Hematopoietic multipotent progenitor cell (in vitro differentiated cells): ENCODE measurements at places on chromosomes 4 and X.

GRCh38 chr4:123304151-123304964 lies 92.2 kb upstream of the SPRY1 start:
- DNase-seq, result no peak

DNA sequence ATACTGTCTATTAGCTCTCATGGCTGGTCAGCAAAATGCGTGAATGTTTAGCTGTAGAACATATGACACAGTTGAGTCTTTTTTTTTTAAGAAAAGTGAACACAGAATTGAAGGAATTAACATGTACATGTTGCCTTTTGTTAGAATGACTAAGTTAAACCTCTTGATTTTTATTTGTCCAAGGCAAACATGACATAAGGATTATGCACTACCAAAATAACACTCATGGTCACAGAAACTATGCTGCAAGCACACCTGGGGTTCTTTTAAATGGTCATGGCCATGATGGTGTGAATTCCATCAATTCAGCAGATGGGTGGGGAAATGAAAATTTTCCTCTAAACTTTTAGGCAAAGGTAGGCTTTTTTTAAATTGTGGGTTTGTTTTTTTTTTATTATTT lies 80.1 kb upstream of the CXCL13 start:
- DNase-seq, result no peak

- no peak for DNase-seq
These were observed 252.4 kb downstream of the SPOCK3 start for GRCh38 chr4:166981847-166982246.

- DNase-seq, result no peak
These were observed 777.7 kb downstream of the STIM2 start for GRCh38 chr4:27638163-27638915.

GRCh38 chr4:47525154-47525819 lies 40.2 kb downstream of the ATP10D start:
- no peak for DNase-seq

- DNase-seq, result no peak
These were observed 239.1 kb upstream of the NEIL3 start for GRCh38 chr4:177070533-177071058.

DNA sequence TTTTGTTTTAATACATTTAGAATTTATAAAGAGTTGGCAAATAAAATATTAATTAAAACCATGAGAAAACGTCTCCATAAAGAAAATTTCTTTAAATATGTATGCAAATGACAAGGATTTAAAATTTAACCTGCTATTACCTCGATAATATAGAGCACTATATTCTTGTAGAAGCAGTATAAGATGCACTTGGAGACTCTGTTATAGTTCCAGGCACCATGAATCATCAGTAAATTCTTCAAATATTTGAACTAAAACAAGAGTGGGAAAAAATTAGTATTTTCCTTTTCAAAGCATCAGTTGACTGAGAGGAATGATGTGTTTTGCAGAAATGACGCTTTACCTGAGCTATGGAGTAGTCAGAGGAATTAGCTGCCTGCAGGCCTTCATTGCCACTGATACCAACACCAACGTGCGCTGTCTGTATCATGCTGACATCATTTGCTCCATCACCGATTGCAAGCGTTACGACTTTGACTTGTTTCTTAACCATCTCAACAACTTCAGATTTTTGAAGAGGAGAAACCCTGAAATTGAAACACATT lies 67.3 kb downstream of the SHISA3 start:
- DNase-seq, result no peak

DNA sequence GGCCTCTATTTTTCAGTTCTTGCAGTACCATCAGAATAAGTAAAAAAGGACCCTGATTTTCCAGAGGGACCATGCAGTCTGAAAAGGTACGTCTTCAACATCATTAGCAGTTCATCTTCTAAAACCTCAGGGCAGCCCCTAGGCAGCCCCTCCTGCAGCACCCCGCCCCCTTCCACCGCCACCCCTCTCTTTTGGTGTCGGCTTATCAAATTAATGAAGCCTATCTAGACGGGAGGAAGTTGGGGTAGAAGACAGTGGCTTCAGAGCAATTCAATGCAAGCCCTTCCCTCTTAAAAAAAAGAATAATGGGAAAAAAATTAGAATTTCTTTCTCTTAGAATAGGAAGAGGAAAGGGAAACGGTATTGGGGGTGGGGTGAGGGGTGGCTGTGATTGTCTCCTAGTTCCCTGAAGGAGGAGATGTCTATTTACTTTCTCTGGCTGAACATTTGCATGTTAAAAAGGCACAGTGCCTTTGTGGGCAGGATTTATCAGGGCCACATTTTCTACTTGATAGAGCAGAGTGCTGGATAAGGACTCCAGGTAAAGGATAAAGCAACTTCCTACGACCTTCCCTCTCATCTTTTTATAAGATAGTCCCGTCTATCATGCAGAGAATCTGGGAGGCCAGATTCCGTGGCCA lies 159.4 kb downstream of the MGST2 start:
- no peak for DNase-seq

GRCh38 chrX:69313617-69314290 lies 148.5 kb upstream of the PJA1 start:
- DNase-seq, result no peak

GRCh38 chr4:74319470-74319869 lies 11.2 kb downstream of the EPGN start:
- DNase-seq, result no peak

DNA sequence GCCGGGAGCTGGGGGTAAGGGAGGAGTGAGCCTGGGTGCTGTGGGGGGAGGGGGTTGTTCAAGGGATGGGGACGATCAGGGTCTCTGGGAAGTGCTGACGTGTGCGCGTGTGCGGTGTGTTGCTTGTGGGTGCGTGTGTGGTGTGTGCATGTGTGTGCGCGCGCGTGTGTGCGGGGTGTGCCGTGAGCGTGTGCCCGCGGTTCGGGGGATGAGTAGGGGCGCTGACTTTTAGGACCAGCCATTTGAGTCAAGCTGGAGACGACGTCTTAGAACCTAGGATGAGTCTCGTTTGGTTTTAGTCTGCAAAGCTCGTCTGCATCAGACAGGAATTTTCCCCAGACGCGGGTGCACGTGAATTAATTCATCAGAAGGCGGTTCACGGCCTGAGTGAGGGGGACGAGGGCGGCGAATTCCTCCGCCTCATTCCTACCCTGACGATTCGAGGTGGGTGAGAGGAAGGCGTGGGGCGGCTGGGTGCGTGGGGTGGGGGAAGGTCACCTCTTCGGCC lies 950 bp upstream of the TMEM271 start:
- DNase-seq, result no peak

GRCh38 chr4:41384992-41385391 lies 128.3 kb downstream of the UCHL1 start:
- peak; percentile 70 for DNase-seq

- DNase-seq, result no peak
These were observed 459.4 kb downstream of the DTHD1 start for GRCh38 chr4:36740796-36741310.

- DNase-seq, result no peak
These were observed 72.2 kb downstream of the BLTP1 start for GRCh38 chr4:122224348-122224747.

- DNase-seq, result no peak
These were observed 221.1 kb upstream of the ITM2A start for GRCh38 chrX:79588233-79588632.

DNA sequence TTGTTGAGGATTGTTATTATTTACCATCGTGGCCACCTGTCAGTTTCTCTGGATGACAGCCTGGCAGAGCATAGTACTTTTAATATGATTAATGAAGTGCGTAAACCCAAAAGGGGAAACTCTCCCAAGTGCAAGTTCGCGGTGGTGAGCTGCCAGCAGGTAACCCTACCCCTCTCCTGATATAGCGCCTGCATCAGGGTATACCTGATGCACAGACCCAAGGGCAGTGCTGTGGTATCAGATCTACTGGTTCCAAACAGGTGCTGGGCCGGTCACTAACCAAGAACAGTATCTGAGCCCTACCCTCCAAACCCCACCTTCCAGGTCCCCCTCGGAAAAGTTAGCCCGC lies 1.6 kb downstream of the RNF150 start:
- DNase-seq, result no peak

DNA sequence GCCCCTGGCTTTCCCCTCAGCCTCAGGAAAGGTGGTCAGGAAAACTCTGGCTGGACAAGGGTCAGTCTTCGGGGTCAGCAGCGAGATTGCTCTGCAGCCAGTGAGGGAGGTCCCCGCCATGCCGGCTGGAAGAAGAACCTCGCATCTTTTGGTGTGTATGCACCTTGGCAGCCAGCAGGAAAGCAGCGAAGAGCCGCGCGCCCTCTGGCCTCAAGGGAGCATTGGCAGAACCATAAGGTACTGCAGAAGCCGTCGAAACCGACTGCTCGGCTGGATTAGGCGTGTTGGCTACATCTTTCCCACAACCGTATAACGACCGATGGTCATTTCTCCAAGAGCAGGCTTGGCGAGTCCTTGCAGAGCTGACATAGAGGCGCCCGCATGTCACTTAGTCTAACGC lies 48.3 kb downstream of the GPR143 start:
- no peak for DNase-seq
